CD8-positive, alpha-beta T cell (primary cell): ENCODE measurements at places on chromosomes 13 and 19.
A peak's percentile ranks its signal among the peaks of the same experiment; 100 is the strongest.

GRCh38 chr13:51286135-51287002, 53.1 kb upstream of the SERPINE3 start:
- peak; percentile 60 for DNase-seq

GRCh38 chr13:110638814-110639806, 23.8 kb downstream of the NAXD start:
- DNase-seq: no peak

- no peak for DNase-seq
These were observed 32.4 kb upstream of the CEACAM21 start for GRCh38 chr19:41543582-41543981.

DNA sequence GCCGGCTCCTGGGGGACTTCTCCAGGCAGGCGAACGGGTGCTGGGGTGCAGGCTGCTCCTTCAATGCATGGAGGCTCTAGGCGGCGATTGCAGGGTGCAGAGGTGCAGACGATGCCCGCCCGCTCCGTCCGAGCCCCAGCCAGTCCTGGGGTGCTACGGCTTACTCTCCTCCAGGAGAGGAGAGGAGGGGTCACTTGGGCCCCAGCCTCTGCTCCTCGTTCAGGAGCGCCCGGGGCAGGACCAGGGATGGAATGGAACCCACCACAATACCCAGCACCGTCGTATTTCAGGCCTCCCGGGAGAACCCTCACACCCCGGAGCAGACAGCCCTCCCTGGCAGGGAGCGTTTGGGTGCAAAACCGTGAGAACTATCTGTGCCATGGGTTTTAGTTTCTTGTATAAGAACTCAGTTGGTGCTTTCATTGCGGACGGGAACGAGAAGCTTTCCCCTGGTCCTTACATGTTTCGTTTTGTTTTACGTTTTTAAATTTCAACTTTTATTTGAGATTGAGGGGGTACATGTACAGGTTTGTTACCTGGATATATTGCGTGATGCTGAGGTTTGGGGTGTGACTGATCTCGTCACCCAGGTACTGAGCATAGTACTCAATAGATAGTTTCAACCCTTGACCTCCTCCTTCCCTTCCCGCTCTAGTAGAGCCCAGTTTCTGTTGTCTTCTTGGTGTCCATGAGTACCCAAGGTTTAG, 46.8 kb downstream of the ARHGEF18 start:
- DNase-seq: no peak

DNA sequence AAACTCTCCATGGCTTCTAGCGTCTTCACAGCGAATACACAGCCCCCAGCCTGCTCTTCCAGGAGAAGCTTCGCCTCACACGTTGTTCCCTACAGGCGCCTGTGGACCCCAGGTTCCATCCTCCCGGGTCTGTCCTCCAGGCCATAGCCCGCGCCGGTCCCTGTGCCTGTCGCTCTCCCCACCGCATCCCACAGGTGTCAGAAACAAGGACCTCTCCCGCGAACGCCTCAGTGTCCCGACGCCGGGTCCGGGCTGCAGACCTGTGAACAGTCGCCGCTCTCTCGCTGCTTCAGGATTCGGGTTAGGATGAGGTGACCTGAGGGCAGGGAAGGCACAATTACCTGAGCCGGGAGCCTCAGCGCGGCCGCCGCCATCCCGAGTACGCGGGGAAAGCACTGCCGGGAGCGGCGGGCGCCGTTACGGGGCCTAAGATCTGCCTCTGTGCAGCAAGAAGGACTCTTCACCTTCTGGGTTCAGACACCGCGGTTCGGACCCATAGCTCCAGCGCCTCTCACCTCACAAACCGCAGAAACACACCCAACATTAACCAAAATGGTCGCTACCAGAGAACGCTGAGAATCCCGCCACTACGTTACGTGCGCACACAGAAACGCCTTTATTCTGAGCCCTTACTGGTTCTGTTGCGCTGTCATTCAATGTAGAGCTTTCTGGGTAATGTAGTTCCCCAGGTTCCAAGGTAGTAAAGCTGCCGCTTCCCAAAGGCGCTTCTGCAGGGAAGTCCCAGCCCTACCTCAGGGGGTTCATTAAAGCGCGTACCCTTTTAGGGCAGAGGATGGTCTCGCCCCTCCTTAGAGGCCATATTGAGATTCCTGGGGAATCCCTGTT, at the start of gene ZNF418:
Gene ZNF418, minus strand, starts transcription at position 583 of the 846 bp plus-strand sequence. CDS start 1,580 bp downstream, outside the sequence.
- DNase-seq: peak; percentile 57

- no peak for DNase-seq
These were observed 20.5 kb upstream of the VSTM2B start for GRCh38 chr19:29505097-29505824.

- DNase-seq: no peak
These were observed 515.5 kb downstream of the MYO16 start for GRCh38 chr13:109144693-109145437.

GRCh38 chr19:49793561-49793840, 19.6 kb downstream of the FUZ start:
- no peak for DNase-seq

- no peak for DNase-seq
These were observed 36.1 kb upstream of the DCUN1D2 start for GRCh38 chr13:113526466-113527220.

DNA sequence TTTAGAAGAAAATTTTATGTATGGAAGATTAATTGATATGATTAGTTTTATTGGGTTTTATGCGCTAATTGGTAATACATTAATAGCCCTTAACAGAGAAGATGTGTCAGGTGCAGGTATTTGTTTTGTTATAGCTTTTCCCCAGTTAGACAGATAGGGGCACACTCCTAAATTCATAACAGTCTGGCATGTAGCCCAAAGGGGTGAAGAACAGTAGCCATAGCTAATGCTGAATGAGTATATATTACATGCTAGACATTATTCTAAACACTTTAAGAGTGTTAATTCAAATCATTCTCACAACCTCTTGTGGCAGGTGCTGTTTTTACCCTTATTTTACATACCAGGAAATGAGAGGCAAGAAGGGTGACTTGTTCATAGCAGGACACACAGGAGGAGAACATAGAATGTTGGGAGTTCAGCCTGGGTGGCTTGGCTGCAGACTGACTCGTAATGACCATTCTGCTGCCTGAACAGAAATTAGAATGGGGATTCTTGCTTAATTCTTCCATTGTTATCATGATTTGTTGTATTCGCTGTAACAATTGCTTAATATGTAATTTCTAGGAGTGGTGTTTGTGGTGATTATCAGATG, 20.1 kb downstream of the PCCA start:
- DNase-seq: no peak

- peak; percentile 76 for DNase-seq
These were observed 54.7 kb downstream of the ZNF787 start for GRCh38 chr19:56066152-56067023.

GRCh38 chr19:51690454-51691073, 2.6 kb upstream of the SPACA6 start:
- DNase-seq: peak; percentile 79

- no peak for DNase-seq
These were observed 4.9 kb downstream of the ZAR1L start for GRCh38 chr13:32310134-32310706.

- no peak for DNase-seq
These were observed 23.1 kb downstream of the KLF2 start for GRCh38 chr19:16347706-16348105.

DNA sequence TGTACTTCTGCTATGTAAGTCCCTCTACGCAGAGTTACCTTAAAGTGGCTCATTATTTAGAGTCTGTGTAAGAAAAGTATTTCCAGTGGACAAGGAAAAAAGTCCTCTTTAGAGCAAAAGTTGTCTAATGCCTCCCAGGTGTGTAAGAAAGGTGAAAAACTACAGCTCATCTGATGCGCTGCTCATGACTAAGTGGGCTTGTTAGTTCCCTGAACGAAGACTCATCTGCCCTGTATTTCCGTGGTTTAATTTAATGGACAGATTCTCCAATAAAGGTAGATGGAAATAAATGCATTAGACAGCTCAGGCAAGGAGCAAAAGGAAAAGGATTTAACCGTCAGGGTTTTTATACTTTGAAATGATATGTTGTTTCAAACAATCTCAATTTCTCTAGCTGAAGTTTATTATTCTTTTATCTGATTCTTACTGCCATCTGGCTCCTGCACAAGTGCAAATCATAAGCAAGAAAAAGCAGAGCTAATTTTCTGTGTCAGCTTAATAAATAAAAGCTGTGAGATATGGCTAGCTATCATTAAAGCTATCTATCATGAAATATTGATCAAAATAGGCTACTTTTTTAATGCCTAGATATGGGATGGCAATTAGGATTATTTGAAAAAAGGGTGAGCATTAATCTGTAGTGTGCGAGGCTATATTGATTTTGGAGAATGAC, 73.7 kb upstream of the PCDH9 start:
- no peak for DNase-seq

- peak; percentile 97 for DNase-seq
These were observed 350 bp upstream of the USP12 start for GRCh38 chr13:27171827-27172494.

- no peak for DNase-seq
These were observed 109.2 kb downstream of the ESD start for GRCh38 chr13:46687810-46688209.

DNA sequence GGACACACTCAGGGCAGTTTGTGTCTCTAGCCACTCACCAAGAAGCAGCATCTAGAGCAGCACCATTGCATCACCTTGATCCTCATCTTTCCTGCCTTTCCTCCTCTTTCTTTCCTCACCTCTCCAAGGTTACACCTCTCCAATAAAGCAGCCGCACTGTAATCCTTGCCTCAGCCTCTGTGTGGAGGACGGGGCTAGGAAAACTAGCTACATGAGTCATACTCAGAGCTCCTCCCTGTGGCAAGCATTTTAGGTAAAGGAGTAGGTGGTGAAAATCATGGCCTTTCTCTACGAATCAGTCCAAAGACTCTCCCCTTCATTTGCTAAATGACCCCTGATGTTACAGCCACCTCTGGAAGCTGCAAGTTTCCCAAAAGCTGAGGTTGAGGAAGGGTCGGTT, 108.9 kb downstream of the DNAJC15 start:
- no peak for DNase-seq

DNA sequence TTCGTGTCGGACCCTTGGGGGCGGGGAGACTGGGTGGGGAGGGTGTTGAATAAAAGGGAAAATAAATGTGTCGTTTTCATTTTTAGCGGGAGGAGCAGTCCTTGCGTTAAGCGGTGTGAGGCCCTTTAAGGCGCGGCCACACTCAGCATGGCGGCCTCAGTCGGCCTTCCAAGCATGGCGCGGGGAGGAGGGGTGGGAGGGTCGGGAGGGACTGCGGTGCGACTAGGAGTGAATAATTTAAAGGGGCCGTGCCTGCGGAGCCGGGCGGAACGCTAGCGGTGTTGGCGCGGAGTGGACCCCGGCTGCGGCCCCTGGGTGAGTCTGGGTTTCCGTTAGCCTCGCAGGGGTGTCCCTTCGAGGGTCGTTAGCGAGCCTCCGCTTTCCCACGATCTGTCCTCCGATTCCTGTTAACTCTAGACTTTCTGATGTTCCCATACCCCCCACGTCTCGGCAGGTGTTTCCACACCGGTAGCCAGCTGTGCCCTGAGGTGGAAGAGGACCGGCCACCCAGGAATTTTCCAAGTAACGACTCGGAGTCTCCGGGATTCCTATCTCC, 1.5 kb upstream of the PNPLA6 start:
- DNase-seq: peak; percentile 78

DNA sequence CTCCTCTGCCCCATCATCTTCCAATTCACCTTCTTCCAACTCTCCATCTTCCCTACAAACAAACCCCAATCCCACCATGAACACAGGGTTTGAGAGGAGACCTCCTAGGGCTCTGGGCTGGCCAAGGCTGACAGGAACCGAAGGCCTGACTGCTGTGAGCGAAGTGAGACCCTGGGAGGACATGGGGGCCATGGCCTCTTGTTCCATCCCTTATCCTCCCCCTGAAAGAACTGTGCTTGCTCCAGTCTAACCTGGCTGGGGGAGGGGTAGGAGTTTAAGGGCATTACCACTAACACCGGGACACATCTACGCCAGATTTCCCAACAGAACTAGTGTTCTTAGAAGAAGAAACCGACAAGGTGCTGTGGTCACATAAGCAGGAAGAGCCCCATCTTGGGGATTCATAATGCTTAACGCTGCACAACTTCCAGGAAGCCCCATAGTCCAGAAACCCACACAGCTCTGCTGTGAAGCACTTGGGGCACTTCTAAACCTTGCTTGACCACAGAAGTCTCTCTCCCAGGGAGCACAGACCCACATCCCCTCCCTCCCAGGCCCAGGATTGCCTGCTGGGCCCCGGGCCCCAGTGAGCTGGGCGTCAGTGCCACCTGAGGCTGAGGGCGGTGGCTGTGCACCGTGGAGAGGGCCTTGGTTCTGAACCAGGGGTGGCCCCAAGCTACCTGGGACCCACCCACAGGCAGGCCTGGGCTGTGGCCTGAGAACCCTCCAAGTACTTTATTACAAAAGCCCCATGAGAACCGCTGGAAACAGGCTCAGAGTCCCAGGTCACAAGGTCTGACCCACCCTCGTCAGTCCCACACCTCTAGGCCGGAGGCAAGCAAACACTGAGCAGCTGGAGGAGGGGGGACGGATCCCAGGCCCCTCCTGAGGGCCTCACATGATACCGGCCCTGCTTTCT, 18.8 kb downstream of the ZC3H4 start:
- peak; percentile 64 for DNase-seq

GRCh38 chr19:10692673-10693264, 8.5 kb upstream of the QTRT1 start:
- DNase-seq: no peak

DNA sequence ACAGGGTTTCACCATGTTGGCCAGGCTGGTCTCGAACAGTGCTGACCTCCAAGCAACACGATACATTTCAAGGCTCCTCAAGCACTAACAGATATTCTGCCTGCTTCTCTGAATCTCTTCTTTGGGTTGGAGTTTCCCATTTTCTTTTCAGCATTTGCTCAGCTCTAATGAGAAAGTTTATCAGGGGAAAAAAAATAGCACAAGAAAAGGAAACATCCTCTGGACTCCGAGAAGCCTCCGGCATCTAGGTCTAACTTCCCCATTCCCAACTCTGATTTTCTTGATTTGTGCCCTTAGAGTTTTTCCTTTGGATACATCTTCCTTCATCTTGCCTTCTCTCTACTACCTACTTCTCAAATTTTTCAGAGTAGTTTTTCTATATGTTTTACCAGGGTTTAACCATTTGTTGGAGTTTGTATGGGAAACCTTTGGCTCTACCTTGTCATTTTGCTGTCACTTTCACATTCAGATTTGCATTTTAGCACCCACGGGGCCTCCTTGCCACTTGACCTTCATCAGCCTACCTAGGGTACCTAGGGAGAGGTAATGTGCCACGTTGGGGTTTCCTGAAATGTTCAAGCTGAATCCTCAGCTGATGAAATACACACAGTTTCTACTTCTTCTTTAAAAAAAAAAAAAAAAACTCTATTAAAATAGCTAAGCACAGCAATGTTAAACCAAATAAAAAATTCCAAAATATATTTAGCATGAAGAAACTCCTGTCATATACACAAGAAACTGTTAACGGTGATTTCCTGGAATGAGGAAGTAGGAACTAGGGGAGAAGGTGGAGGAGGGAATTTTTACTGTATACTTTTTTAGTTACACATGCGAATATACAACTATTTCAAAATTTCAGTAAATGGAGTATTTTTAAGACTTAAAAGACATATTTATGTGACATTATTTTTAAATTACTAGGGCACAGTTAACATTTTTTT, 5.1 kb upstream of the USP12 start:
- no peak for DNase-seq
